HT1080 (cell line): ENCODE measurements at places on chromosomes 11 and 22.

DNA sequence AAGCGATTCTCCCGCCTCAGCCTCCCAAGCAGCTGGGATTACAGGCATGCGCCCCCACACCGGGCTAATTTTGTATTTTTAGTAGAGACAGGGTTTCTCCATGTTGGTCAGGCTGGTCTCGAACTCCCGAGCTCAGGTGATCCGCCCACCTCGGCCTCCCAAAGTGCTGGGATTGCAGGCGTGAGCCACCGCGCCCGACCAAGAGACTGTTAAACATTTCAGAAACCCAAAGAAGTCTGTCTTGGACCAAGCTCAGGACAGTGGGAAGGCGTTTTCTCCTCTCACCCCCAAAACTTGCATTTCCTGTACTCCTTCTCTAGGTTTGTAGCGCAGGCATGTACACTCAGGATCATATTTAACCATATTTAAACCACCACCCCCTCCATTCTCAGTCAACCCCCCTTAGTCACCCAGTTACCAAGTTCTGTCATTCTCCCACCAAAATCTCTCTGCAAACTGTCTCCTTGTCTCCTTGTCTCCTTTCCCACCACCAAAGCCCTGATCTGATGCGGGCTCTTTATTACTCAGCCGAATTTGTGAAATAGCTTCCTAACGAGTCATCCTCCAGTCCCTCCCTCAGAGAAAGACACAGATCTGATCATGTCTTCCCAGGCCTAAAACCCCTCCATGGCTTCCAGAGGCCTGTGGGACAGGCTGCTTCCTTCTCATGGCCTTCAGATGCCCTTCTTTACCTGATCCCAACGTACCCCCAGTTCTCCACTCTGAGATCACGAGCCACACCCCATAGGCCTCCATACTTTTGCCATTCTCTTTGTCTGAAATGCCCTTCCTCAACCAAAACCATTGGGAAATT, 29.0 kb upstream of the CREB3L1 start:
- DNase-seq, result peak; percentile 98

GRCh38 chr11:129427376-129427775, 51.7 kb downstream of the BARX2 start:
- DNase-seq, result no peak

- no peak for DNase-seq
These were observed 392.1 kb downstream of the NTM start for GRCh38 chr11:131762346-131763110.

DNA sequence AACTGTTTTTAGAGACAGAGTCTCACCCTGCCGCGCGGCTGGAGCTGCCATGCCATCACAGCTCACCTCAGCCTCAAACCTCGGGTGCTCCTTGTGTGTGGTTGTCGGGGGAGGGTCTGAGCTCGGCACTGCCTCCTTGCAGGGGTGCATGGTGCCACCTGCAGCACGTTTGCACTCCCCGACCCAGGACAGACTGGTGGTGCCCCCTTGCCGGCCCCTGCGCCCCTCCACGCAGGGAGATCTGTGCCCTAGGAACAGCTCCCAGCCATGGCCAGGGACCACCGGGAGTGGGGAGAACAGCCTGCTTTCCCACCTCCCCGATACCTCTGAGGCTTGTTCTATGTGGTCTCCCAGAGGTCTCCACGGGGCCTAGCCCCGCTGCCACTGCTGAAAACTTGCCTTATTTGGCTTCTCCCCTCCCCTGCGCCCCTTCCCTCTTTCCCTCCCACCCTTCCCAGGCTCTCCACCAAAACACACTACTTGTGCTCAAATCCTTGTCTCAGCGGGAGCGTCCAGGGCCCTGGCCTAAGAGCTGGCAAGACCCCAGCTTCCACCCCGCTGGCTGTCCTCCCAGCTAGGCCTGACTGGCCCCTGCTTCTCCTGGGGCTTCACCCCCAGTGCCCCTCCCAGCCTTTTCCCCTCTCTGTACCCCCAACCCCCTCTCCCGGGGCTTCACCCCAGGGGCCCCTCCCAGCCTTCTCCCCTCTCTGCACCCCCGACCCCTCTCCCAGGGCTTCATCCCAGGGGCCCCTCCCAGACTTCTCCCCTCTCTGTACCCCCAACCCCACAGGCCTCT, 13.4 kb upstream of the TPCN2 start:
- no peak for DNase-seq

DNA sequence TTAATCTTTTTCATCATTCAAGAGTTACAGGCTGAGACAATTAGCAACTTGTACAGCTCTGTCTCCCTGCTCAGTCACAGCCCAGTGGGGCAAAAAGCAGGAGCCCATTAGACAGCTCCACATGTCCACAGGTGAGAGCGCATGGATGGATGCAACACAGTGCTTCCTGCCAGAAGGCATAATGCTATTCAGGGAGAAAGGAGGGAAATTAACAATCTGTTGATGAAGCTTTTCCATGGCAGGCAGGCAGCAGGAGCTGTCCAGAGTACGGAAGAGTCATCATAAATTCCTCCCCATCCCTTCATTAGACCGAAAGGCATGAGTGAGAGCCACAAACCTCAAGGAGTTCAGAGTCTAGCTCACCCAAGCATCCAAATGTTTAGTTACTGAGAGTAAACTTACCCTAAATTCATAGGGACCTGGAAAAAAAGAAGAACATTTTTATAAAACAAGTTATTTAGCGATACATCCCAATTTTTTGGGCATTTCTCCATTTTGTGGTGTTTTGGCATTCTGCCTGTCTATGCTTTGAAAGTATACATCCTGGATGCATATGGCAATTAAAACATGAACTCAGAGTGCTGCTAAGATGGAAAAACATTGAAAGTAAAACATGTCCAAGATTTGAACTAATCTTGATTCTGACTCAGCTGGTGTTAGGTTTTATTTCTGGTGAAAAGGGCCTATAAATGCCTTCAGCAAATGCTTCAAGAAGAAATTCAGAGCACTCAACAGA, 428.1 kb downstream of the OPCML start:
- DNase-seq, result no peak

DNA sequence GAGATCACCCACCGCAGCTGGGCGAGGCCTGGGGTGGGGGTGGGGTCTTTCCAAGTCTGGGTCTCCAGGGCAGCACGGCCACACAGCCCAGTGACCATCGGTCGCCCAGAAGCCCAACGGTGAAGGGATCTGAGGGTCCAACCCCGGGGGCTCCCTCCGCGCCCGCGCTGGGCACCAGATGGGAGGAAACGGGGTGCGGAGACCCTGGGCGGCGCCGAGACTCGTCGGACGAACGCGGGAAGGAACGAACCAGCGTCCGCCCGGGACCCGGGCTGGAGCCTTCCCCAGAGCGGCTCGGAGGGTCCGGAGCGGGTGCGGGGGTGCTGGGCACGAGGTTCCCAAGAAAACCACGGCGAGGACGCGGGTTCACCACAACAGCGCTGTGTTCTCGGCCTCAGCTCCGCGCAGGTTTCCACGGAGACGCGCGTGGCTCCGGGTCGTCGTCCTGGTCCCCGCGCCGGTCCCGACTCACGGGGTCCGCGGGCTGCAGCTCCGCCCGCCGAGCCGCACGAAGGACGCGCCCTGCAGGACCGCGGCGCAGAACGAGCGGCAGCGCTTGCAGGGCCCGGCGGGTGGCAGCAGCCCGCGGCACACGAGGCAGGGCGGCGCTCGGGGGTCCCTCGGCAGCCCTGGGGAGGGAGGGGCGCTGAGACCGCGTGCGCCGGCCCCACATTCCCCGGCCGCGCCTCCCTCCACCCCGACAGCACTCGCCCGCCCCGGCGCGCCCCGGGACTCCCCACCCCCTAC, 2.3 kb upstream of the IL17REL start:
- no peak for DNase-seq

DNA sequence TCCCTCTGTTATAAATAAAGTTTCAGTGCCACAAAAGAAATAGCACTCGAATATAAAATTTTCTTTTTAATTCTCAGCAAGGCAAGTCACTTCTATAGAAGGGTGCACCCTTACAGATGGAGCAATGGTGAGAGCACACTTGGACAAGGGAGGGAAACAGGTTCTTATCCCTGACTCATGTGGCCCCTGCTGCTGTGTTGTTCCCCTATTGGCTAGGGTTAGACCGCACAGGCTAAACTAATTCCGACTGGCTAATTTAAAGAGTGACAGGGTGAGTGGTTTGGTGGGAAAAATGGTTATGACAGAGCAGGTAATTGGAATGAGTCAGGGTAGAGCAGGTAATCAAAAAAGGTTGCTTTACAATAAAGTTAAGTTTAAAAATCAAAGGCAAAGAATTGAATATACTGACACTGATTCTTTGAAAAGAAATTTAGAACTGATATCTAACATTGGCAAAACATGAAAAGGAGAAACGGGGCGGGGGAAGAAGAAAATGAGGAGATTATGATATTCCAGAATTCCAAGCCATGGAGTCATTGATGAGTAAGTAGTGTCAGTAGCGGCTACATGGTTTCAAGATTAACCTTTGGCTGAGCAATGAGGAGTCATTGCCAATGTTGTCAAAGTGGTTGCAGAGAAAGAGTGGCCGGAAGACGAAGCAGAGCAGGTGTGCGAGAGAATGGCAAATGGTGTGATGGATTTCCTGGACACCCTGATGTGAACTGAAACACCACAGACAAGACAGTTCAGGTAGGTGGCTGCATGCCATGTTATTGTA, 48.4 kb upstream of the MRGPRX1 start:
- peak; percentile 71 for DNase-seq

- DNase-seq, result no peak
These were observed 76.0 kb upstream of the GALNT18 start for GRCh38 chr11:11697796-11698195.
